ENCODE measurements at places on chromosomes 16 and 17.

GRCh38 chr16:83115491-83116232 is 488.9 kb downstream of the CDH13 start:
- no peaks in the 10 kb centered on the region for H3K36me3 ChIP-seq
- no peak for DNase-seq
- no peak overlapping the region for H3K4me3 ChIP-seq
- no peaks in the 10 kb centered on the region for H3K4me1 ChIP-seq

DNA sequence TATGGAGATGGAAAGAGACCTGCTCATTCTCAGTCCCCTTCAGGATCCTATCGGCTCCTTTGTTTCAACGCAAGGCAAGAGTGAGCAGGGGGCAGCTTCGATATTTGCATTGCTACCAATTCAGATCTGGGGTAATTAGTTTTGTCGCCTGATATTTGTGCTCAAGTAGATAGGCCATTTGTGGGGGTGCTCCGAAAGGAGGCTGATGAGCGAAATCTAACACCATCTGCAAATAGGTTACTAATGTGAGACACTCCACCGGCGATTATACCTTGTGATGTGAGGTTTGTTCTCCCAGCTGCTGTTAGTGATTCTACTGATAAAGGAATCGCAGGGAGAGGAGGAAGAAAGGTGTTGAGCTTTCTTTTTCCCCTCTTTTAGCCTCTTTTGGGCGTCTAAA is 31.5 kb downstream of the WSCD1 start:
- no peak for DNase-seq
- H3K36me3 ChIP-seq = no peaks in the 10 kb centered on the region
- H3K27ac ChIP-seq = no peak overlapping the region
- no peak overlapping the region for H3K4me3 ChIP-seq
- no peaks in the 10 kb centered on the region for H3K4me1 ChIP-seq

DNA sequence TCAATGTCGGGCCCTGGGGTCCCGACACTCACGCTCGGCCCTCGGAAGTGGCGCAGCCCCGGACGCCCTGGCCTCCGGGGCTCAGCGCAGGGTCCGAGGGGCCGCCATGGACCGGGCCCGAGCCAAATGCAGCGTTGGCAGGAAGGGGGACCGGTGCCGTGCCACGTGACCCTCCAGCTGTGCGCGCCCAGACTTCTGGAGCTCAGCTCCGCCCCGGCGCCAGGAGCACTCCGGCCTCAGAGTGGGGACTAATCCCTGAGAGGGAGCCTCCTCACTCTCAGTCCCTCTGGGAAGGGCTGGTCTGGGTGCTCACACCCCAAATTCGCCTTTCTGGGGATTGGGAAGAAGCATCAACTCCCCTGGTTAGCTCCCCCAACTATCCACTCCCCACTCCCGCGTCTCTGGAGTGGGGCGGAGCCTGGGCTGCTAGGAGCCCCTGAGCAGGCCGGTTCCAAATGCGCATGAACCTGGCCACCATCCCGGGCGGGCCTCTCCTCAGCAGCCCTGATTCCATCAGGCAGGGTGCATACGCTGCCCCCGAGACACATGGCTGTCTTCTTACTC is at the start of gene B3GNT9:
Gene B3GNT9 (minus strand): TSS at position 166 of the 564 bp plus-strand sequence. CDS start 513 bp downstream, outside the sequence.
- H3K4me3 ChIP-seq = peak within 1 kb of the TSS; percentile 77
- H3K4me1 ChIP-seq = peaks cover 8% of the 10 kb centered on the region
- H3K36me3 ChIP-seq = peaks cover 10% of the 10 kb centered on the region
- H3K27ac ChIP-seq = peak within 1 kb of the TSS; percentile 66
- peak; percentile 73 for DNase-seq

DNA sequence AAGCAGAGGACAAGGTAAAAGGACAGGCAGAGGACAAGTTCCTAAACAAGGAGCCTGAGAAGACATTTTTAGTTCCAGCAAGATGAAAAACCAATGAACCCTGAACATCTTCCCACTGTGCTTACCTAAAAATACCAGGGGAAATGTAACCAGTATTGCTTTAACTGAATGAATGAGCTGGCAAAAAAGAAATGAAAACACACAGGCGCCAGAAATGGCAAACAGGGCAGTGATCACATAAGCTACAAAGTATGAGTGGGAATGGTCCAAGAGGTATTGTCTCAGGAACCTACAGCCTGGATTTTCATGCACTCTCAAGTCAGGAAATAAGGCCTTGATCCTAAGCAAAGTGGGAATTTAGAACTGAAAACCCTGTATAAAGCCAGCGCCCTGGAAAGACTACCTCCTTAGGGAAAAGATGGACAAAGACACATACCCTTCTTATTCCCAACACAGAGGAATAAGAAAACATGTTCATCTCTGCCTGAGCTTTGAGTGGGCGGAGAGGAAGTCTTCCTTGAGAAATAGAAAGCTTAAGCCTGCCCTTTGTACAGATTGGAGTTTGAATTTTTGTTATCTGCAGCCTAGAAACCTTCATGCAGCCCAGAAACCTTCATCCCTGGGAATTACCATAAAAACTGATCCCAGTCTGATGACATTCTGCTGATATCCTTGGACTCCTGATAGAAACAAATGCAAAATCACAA is 2.1 kb downstream of the CMTM2 start:
- H3K36me3 ChIP-seq = no peaks in the 10 kb centered on the region
- H3K4me3 ChIP-seq = no peak overlapping the region
- DNase-seq = no peak
- H3K4me1 ChIP-seq = peaks cover 20% of the 10 kb centered on the region

DNA sequence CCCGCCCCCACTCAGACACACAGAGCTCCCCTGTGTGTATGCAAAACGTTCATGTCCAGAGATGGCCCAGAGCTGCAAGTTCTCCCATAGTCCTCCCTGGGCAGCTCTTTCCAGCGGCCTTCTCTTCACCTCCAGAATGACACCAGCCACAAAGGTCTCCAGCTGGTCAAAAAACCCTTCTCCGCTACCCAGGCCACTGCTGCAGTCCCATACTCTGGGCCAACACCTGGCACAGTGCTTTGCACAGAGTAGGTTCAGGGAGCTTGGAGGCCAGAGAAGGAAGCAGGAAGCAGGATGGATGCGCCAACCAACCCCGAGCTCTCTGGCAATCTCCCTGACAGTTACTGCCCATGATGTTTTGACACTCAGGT is 1.1 kb upstream of the STAT5B start:
- no peaks in the 10 kb centered on the region for H3K27me3 ChIP-seq
- peak overlapping the region; percentile 77 for H3K4me3 ChIP-seq
- DNase-seq = no peak
- no peaks in the 10 kb centered on the region for H3K36me3 ChIP-seq

- H3K4me1 ChIP-seq = peaks cover 49% of the 10 kb centered on the region
- no peaks in the 10 kb centered on the region for H3K27me3 ChIP-seq
- peak overlapping the region; percentile 98 for H3K27ac ChIP-seq
These were observed 124.5 kb upstream of the ZFHX3 start for GRCh38 chr16:73172241-73172972.

DNA sequence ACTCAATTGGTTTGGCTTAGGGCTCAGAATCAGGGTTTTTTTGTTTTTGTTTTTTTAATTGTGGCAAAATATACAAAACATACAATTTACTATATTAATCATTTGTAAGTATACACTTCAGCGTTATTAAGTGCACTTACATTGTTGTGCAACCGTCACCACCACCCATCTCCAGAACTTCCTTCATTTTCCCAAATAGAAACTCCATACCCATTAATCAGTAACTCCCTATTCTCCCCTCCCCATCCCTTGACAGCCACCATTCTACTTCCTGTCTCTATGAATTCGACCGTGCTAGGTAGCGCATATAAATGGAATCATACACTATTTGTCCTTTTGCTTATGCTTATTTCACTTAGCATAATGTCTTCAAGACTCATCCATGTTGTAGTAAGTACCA is 45.2 kb upstream of the DHX40 start:
- no peak for DNase-seq
- H3K4me3 ChIP-seq = no peak overlapping the region
- H3K36me3 ChIP-seq = no peaks in the 10 kb centered on the region

GRCh38 chr17:75319904-75320691 is 30.9 kb upstream of the SLC25A19 start:
- H3K4me1 ChIP-seq = no peaks in the 10 kb centered on the region
- H3K27ac ChIP-seq = no peak overlapping the region
- DNase-seq = no peak
- peaks cover 18% of the 10 kb centered on the region for H3K36me3 ChIP-seq

- no peaks in the 10 kb centered on the region for H3K36me3 ChIP-seq
- H3K4me3 ChIP-seq = no peak overlapping the region
- H3K4me1 ChIP-seq = peaks cover 19% of the 10 kb centered on the region
- no peaks in the 10 kb centered on the region for H3K27me3 ChIP-seq
These were observed 28.0 kb upstream of the DDX52 start for GRCh38 chr17:37671028-37671823.

DNA sequence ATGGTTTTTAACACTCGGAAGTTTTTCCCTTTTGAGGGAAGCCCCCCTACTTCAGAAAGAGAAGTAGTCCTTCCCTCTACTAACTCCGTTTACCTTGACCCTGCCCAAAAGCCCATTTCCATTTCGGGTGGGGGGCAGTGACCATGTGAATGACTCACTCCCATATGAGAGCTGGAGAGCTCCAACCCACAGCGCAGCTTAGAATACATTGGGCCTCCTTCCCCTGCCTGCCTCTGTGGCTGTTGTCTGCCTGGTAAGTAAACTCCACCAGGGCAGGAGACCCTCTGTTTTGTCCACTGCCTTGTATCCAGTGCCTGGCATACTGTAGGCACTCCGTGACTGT is 985 bp downstream of the SGSM2 start:
- peaks cover 25% of the 10 kb centered on the region for H3K4me1 ChIP-seq
- peak overlapping the region; percentile 71 for H3K27ac ChIP-seq
- peaks cover 10% of the 10 kb centered on the region for H3K36me3 ChIP-seq

DNA sequence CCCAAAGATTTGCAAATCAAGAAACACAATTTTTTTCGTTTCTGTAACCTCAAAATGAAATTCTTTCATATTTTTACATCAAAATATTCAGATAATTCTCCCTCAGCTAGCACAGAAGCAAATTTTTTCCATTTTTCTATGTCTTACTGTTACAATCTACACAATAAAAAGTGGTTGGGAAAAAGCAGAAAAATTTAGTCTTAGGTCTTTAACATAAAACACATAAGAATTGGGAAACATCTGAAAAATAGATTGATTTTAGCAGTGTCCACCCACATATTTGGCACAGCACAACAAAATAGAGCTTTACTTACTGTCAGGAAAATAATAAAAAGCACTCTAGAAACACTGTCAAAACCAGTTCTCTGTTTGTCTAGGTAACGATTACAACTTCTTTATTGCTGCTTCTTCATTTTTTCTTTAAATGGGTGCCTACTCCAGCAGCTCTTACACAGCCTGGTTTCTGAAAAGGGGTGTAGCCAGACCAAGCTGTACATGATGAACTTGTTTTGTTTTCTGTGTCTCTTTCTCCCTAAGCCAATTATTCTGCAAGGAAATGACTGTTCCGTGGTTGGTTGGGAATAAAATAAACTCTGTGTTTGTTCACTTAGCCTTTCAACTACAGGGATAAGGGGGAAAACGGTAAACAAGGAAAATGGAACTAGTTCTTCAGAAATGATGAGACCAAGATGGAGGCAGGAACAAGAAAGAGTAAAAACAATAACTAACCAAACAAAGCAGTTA is at the start of gene ABCA6:
Gene ABCA6 (minus strand): TSS at position 465 of the 744 bp plus-strand sequence. CDS start 1,192 bp downstream, outside the sequence.
- H3K4me3 ChIP-seq = no peak within 1 kb of the TSS
- DNase-seq = no peak
- peaks cover 33% of the 10 kb centered on the region for H3K27me3 ChIP-seq
- peaks cover 8% of the 10 kb centered on the region for H3K4me1 ChIP-seq
- peak within 1 kb of the TSS; percentile 16 for H3K27ac ChIP-seq

GRCh38 chr16:70428178-70428998 is 10.5 kb downstream of the ST3GAL2 start:
- peak; percentile 74 for DNase-seq
- H3K36me3 ChIP-seq = no peaks in the 10 kb centered on the region
- no peaks in the 10 kb centered on the region for H3K27me3 ChIP-seq
- peak overlapping the region; percentile 98 for H3K27ac ChIP-seq

- no peak overlapping the region for H3K4me3 ChIP-seq
- H3K27ac ChIP-seq = no peak overlapping the region
- H3K36me3 ChIP-seq = no peaks in the 10 kb centered on the region
These were observed 18.8 kb upstream of the SLC38A10 start for GRCh38 chr17:81313776-81314397.

DNA sequence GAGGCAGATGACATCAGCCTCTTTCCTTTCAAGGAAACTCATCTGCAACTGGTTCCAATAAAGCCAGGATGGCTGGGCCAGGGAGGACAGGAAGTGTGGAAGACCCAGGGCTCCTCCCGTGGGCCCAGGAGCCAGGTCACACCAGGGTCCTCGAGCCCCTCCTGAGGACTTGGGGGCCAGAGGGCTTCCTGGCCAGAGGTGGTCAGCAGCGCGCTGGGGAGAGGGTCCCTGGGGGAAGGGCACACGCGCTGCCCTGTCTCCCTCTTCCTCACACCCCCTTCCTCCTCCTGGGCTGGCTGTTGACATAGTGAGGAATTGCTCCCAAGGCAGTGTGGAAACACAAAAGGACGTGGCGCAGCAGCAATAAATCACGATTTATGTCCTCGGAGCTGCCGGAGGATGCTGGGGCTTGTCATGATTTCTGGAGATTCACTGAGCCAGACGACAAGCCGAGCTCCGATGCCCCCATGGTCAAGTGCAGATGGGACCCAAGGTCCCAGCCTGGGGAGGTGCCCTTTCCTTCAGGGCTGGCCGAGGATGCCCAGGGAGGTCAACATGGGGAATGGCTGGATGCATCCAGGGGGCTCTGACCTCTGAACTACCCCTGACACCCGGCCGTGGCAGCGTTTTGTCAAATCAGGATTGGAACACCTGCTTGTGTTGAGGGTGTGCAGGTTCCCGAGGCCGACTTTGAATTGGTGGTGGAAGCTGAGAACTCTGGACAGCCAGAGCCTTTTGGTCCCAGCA is 152.6 kb downstream of the IRF8 start:
- no peak overlapping the region for H3K27ac ChIP-seq
- DNase-seq = no peak
- no peak overlapping the region for H3K4me3 ChIP-seq
- peaks cover 65% of the 10 kb centered on the region for H3K27me3 ChIP-seq
- H3K4me1 ChIP-seq = peaks cover 10% of the 10 kb centered on the region

DNA sequence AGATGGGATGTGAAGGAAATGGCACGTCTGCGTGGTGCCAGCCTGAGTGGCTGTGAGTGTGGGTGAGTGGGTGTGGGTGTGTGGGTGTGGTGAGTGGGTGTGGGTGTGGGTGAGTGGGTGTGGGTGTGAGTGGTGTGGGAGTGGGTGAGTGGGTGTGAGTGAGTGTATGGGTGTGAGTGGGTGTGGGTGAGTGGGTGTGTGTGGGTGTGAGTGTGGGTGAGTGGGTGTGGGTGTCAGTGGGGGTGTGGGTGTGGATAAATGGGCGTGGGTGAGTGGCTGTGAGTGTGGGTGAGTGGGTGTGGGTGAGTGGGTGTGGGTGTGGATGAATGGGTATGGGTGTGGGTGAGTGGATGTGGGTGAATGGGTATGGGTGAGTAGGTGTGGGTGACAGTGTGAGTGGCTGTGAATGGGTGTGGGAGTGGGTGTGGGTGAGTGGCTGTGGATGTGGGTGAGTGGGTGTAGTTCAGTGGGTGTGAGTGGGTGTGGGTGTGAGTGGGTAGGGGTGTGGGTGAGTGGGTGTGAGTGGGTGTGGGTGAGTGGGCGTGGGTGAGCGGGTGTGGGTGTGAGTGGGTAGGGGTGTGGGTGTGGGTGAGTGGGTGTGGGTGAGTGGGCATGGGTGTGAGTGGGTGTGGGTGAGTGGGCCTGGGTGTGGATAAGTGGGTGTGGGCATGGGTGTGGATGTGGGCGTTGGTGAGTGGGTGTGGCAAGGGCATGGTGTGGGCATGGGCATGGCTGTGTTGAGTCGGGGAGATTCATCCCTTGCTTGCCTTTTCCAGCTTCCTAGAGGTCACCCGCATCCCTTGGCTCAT is 80.8 kb downstream of the ZDHHC7 start:
- no peaks in the 10 kb centered on the region for H3K36me3 ChIP-seq
- no peak overlapping the region for H3K4me3 ChIP-seq
- H3K27ac ChIP-seq = no peak overlapping the region
- no peaks in the 10 kb centered on the region for H3K27me3 ChIP-seq

GRCh38 chr16:24151482-24151939 is 104.6 kb upstream of the CACNG3 start:
- DNase-seq = no peak
- H3K4me1 ChIP-seq = peaks cover 3% of the 10 kb centered on the region
- H3K36me3 ChIP-seq = no peaks in the 10 kb centered on the region
- no peak overlapping the region for H3K4me3 ChIP-seq
- H3K27me3 ChIP-seq = peaks cover 6% of the 10 kb centered on the region

Measured in mesothelial cell of epicardium (in vitro differentiated cells).